ENCODE measurements at places on chromosomes 6 and 20. TPM values are rescaled to one million over a fixed set of nuclear protein-coding genes. Genes with fewer than 3 reads are reported as not detected.

The FERMT1 gene
- total RNA-seq: 0.30 TPM

The SNX21 gene
- total RNA-seq: 1.4 TPM

- no peak overlapping the region for H3K27ac ChIP-seq
- DNase-seq: no peak
- H3K36me3 ChIP-seq: no peaks in the 10 kb centered on the region
- no peaks in the 10 kb centered on the region for H3K27me3 ChIP-seq
- H3K4me1 ChIP-seq: peaks cover 40% of the 10 kb centered on the region
Measured at GRCh38 chr6:14353798-14354197, 236.2 kb downstream of the CD83 start.

DNA sequence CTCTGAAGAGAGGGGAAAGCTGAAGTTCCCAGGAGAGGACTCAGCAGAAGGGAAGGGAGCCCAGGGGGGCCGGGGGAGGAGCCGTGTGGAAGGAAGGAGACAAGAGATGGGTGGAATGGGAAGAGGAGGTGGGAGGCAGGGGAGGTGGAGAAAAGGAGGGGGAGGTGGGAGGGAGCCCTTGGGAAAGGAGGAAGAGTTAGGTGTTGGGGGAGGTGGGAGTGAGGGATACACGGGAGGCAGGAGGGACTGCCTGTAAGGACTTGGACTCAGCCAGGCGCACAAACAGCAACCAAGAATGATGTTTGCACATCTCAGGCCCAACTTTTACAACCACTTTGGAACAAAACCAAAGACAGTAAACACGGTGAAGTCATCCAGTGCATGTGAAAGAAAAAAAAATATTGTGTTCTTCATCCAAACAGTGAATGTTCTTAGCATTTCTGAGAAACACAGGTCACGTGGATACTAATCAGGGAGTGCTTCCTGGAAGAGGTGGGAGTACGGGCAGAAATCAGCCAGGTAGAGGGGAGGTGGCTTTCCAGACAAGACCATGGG, 17.4 kb upstream of the LSM14B start:
- no peak overlapping the region for H3K27ac ChIP-seq
- H3K27me3 ChIP-seq: peaks cover 3% of the 10 kb centered on the region
- H3K4me3 ChIP-seq: no peak overlapping the region

DNA sequence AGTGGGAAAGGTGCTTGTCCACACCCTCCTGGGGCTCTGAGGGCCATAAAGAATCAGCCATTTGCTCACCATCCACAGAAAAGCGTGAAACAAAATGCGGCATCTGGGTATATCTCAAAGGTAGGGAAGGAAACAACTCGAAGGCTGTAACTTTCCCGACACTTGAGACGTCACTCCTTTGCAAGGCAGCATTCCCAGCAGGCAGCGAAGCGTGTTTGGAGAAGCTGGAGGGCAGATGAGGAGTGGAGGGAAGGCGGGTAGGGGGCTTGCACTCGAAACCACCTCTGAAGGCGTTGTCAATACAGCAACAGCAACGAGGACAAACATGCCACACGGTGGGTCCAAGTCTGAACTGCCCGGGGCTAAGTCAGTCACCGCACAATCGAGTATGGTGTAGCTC, 98.4 kb downstream of the FOXC1 start:
- no peak overlapping the region for H3K27ac ChIP-seq
- no peaks in the 10 kb centered on the region for H3K36me3 ChIP-seq
- DNase-seq: no peak
- H3K27me3 ChIP-seq: no peaks in the 10 kb centered on the region
- H3K4me3 ChIP-seq: no peak overlapping the region

DNA sequence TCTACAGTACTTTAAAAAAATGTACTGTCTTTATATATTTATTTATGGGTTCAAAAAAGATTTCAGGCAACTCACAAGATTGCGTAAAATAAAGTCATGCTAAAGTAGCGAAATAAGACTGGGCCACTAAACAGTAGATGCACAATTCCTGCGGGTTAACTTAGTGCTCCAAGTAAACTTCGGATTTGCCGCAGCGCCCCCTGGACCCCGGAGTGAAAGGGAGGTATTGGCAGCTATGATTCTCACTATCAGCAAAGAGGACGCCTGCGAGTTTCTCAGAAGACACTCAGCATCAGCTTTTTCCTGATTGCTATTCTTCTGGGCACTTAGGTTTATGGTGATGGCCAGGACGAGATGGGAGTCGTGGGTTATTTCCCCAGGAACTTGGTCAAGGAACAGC, 1.4 kb downstream of the OTOR start:
- DNase-seq: peak; percentile 8
- no peak overlapping the region for H3K4me3 ChIP-seq
- H3K4me1 ChIP-seq: peaks cover 5% of the 10 kb centered on the region
- no peak overlapping the region for H3K27ac ChIP-seq

- no peak overlapping the region for H3K4me3 ChIP-seq
- no peak for DNase-seq
- H3K4me1 ChIP-seq: peaks cover 2% of the 10 kb centered on the region
- no peaks in the 10 kb centered on the region for H3K36me3 ChIP-seq
- H3K27me3 ChIP-seq: peaks cover 2% of the 10 kb centered on the region
Measured at GRCh38 chr6:111888928-111889695, 15.9 kb upstream of the FYN start.

DNA sequence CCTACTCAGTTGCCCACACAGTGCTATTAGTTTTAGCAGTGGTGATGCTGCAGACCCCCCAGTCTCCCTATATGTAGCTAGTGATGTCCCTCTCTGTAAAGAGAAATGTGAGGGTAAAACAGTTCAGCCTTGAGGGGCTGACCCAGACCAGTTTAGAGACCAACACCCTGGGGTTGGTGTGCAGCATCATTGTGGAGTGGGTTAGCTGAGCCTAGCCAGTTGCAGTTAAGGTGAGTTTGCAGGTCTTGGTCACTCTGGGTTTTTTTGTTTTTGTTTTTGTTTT, 401 bp upstream of the B3GALT4 start:
- H3K36me3 ChIP-seq: peaks cover 58% of the 10 kb centered on the region
- DNase-seq: no peak
- H3K4me3 ChIP-seq: peak overlapping the region; percentile 91
- H3K27me3 ChIP-seq: no peaks in the 10 kb centered on the region
- peak overlapping the region; percentile 90 for H3K27ac ChIP-seq

DNA sequence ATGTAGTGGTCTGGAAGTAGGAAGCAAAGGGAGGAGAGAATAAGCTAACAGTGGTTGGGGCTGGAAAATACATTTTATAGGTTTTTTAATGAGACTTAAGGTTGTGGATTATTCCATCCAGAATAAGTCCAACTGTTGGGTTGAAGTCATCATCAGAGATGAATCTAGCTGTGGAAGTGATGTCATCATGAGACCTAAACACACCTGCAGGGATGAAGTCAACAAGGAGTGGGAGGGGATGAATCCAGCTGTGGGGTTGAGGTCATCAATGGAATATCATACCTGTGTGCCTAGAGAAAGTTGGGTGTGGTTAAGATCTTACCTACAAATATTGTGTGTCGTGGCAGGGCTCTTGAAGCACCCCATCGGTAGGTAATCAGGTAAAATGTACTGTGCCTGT, 730.7 kb downstream of the RFPL4B start:
- H3K4me3 ChIP-seq: no peak overlapping the region
- no peaks in the 10 kb centered on the region for H3K27me3 ChIP-seq
- H3K36me3 ChIP-seq: no peaks in the 10 kb centered on the region
- no peaks in the 10 kb centered on the region for H3K4me1 ChIP-seq

DNA sequence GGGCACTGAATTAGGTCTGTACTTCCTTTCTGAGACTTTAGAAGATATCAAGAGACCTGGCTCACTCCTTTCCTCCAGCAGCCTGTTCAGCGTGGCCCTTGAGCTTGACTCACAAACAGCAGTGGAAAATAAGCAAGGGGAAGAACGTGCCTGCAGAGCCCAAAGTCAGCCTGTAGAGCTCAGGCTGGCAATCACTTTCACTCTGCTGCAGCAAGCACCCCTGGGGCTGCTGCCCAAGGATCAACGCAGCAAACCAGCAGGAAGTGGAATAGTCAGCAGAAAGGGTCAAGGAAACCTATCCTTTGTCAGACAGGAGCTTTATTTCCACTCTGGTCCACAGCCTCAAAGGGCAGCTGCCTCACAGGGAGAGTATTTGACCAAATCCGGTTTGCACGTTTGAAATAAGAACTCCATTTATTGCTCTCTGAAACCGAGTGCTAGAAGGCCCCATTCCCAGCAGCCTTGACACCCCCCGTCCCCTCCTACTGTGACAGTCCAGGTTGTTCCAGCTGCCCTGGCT, 77.4 kb downstream of the PRDM1 start:
- peak overlapping the region; percentile 61 for H3K4me3 ChIP-seq
- no peaks in the 10 kb centered on the region for H3K36me3 ChIP-seq
- H3K4me1 ChIP-seq: peaks cover 49% of the 10 kb centered on the region

DNA sequence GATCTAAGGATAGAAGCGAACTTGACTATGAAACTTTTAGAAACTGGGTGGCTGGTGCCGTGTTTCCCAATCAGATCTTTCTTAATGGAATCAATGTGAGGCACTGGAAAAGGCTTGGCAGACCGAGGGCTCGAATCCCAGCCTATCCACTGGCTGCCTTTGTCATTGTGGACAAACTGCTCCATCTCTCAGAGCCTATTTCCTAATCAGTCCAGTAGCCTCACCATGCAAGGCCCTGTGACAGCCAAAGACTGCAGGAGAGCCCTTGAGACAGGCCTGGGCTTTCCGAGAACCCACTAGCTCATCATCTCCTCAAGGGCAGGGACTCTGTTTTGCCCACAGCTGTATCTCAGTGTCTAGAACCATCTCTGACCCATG, 43.4 kb downstream of the SPDEF start:
- no peak overlapping the region for H3K27ac ChIP-seq
- no peak for DNase-seq
- no peaks in the 10 kb centered on the region for H3K36me3 ChIP-seq
- no peaks in the 10 kb centered on the region for H3K4me1 ChIP-seq

All from activated CD4-positive, alpha-beta T cell treated with anti-CD3 and anti-CD28 coated beads for 36 hours (primary cell).